ENCODE measurements at places on chromosomes 16 and 17. TPM values are rescaled to one million over a fixed set of nuclear protein-coding genes. Genes with fewer than 3 reads are reported as not detected.

Gene LGALS9B
- total RNA-seq: not detected

Gene PMFBP1
- 1.6 TPM for total RNA-seq

Gene RAB11FIP4
- 25.7 TPM for total RNA-seq

- DNase-seq: peak; percentile 20
Measured at GRCh38 chr17:2982854-2983253, 80.6 kb downstream of the OR1D5 start.

GRCh38 chr16:19636436-19637267, 81.1 kb downstream of the VPS35L start:
- DNase-seq: no peak

- DNase-seq: no peak
Measured at GRCh38 chr16:67191411-67191994, 452 bp upstream of the E2F4 start.

GRCh38 chr17:16352667-16353316, 477 bp downstream of the CENPV start:
- DNase-seq: peak; percentile 74

GRCh38 chr16:8346294-8346693, 244.0 kb downstream of the TMEM114 start:
- DNase-seq: no peak

DNA sequence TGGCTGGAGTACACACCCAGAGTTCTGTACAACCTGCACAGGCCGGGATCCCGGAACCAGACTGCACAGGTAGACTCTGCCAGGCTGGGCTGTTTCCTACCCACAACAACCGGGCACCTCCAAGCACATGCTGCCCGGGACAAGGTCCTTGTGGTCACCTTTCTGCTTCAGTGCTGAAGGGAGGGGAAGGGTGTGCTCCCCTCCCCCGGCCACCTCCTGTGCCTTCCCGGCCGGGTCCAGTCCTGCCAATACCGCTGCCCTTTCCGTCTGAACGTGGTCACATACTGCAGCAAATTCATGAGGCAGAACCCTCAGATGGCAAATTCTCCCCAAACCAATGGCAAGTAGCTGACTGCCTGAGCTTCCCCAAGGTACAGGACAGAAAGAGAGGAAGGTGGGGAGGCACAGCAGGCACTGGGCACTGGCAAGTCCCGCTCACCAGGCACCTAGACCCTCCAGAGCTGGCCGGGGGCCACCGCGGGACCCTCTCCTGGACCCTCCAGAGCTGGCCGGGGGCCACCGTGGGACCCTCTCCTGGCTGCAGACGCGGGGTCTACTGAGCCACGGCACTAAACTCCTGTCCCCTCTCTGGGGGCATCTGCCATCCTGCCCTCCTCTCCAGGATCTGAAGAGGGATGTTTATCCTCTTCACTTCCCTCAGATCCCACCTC, 22.8 kb downstream of the SLC43A2 start:
- DNase-seq: no peak

Data from H9 (cell line).